Left kidney (tissue), 8 donors: ENCODE measurements at places on chromosomes 5 and 9. TPM values are rescaled to one million over a fixed set of nuclear protein-coding genes. Genes with fewer than 3 reads are reported as not detected.

MAML1 gene
- polyA plus RNA-seq: 43.7 TPM

TSLP gene
- 0.10 TPM for polyA plus RNA-seq

SLC36A2 gene
- 21.0 TPM for polyA plus RNA-seq

PCDHB8 gene
- polyA plus RNA-seq: 2.6 TPM

ORM2 gene
- polyA plus RNA-seq: not detected

RMI1 gene
- polyA plus RNA-seq: 26.8 TPM

SPINK5 gene
- polyA plus RNA-seq: 0.67 TPM

IFNA13 gene
- polyA plus RNA-seq: not detected

SPAG8 gene
- 10.4 TPM for polyA plus RNA-seq

- DNase-seq: no peak
Observed at GRCh38 chr9:78612091-78612490, 315.2 kb downstream of the PSAT1 start.

- DNase-seq: no peak
Observed at GRCh38 chr5:170266570-170267381, 30.8 kb downstream of the LCP2 start.

DNA sequence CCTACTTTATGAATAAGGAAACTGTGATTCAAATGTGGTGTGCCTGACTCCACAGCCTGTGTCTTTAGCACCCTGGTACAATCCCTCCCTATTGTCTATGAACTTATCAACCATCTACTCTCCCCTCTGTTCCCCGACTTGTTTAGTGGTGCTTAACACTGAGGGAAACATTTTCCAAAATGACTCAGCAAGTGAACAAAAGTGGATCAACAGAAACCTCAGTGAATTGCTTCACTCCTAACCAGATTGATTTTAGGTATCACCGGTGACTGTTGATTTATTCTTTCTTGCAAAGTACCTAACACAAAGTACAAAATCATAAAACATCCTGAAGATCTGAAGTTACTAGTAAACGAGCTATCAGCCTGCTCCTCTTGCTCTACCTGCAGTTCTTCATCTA, 42.1 kb upstream of the RAPGEF6 start:
- no peak for DNase-seq

- DNase-seq: no peak
Observed at GRCh38 chr9:137009217-137009616, 12.8 kb upstream of the CLIC3 start.

DNA sequence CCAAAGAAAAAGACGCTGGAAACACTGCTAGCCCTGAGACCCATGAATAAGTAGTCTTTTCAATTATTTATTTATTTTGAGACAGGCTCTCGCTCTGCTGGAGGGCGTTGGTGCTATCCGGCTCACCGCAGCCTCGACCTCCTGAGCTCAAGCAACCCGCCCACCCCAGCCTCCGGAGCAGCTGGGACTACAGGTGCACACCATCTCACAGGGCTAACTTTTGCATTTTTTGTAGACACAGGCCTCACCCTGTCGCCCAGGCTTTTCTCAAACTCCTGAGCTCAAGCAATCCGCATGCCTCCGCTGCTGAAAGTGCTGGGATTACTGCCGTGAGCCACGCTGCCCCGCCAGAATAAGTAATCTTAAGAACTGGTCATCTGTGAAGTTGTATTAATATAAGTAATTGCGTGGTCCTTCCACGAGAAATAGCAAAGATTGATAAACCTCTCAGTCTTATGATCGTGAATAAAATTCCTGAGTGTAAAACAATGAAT, 1.6 kb downstream of the ANXA2R start:
- no peak for DNase-seq

GRCh38 chr9:69599232-69599971, 72.8 kb downstream of the APBA1 start:
- no peak for DNase-seq

GRCh38 chr5:77483682-77484081, 8.4 kb downstream of the WDR41 start:
- no peak for DNase-seq

DNA sequence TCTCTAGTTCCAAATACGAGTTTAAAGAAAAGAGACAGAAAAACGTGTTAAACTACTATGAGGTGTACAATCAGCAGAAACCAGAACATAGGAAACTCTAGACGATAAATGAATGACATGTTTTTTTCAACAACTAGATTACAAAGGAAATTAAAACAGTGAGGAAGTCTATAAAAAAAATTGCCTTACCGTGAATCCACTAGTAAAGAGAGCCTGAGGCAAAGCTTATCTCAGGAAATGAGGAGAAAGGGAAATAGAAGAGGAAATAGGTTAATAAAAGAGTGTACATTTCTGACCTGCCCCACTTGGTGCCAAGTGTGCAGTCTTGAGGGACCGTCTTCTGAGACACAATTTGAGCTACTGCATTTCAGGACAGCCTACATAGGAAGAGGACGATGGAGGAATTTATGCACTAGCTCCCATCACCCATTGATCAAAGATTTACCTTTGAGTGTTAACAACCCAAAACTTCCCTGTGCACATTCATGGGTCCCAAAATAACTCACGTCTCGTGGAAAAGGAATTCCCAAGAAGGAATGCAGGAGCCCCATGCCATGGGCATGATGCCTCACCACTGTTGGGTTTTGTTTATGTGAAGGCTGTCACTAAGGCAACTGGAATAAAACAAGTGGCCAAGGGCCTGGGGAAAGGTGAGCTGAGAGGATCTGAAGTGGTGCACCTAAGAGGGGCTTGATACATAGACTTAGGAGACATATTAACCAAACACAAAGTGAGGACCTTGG, 53.6 kb upstream of the SLC1A3 start:
- DNase-seq: no peak

DNA sequence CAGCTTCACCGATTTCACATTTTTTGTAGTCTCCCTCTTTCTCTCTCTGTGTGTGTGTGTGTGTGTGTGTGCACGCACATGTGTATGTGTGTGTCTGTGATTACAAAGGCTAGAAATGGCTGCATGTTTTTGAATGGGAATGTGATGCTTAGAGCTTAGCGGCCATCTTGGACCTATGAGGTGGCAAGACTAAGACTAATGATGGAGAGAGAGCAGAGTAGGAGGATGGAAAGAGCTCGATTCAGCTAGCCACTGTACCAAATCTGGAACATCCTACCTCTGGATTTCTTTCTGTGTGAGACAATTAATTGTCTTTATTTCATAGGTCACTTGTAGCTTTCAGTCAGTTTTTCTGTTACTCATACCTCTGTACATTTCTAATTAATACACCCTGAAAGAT, 205.1 kb downstream of the PCSK1 start:
- no peak for DNase-seq

GRCh38 chr9:127711226-127711701, 4.2 kb downstream of the PTRH1 start:
- DNase-seq: no peak

DNA sequence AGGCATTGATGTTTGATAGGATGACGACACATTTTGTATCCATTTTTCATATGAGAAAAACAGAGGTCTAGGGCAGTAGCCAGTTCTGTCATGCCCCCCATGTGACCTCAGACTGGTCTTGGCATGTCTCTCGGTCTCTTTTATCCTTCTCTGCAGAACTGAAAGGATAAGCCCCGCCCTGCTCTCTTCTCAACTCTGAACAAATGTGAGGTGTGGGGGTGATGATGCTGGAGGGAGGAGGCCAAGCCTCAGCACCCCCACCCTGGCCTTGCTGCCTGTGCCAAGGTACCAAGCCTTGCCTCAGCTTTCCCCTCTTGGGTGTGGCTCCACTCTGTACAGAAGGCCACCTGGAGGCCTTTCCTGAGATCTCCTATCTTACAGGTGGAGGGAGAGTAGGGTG, 19.5 kb upstream of the CRB2 start:
- no peak for DNase-seq

DNA sequence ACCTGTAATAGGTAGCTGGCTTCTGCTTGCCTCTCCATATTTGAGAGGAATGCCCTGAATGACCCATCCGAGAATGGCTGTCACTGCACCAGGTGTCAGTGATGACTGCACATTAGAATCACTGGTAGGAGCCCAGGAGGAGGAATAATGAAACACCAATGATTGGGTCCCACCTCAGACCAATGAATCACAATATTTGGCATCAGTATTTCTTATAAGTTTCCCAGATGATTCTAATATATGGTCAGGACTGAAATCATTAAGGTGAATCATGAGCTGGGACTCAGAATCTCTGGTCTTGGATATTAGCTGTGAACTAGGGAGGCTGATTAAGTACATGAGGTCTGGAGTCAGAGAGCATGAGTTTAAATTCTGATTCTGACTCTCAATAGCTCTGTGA, 23.4 kb downstream of the ARSB start:
- DNase-seq: no peak

- no peak for DNase-seq
Observed at GRCh38 chr9:28808042-28808441, 1234.8 kb upstream of the C9orf72 start.

- DNase-seq: no peak
Observed at GRCh38 chr5:53041071-53041692, 52.0 kb downstream of the ITGA2 start.

GRCh38 chr5:98513380-98513779, 260.1 kb upstream of the RGMB start:
- DNase-seq: no peak

GRCh38 chr5:12330381-12330780, 426.1 kb upstream of the CTNND2 start:
- no peak for DNase-seq

GRCh38 chr5:34534523-34535103, 121.5 kb upstream of the RAI14 start:
- no peak for DNase-seq

GRCh38 chr9:132046456-132046855, 33.2 kb downstream of the MED27 start:
- no peak for DNase-seq

DNA sequence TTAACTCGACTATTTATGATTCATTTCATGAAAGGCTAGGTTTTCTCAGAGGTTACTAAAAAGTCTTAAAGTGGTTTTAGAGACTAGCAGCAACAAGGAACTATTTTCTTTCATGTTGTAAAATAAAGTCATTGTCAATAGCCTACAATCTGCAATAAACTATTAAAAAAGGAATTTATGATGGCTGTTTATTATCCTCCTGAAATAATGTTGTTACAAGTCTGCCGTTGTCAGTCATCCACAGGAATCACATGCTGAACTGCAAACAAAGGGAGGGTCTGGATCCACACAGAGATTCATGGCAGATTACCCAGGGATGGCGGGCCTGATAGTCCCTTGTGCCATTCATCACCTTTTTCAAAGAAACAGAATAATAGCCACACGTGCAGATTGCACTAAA, 49.2 kb downstream of the TMEM174 start:
- DNase-seq: no peak
